GM03348 (cell line): ENCODE measurements at places on chromosomes 4 and X.
A peak's percentile ranks its signal among the peaks of the same experiment; 100 is the strongest.

DNA sequence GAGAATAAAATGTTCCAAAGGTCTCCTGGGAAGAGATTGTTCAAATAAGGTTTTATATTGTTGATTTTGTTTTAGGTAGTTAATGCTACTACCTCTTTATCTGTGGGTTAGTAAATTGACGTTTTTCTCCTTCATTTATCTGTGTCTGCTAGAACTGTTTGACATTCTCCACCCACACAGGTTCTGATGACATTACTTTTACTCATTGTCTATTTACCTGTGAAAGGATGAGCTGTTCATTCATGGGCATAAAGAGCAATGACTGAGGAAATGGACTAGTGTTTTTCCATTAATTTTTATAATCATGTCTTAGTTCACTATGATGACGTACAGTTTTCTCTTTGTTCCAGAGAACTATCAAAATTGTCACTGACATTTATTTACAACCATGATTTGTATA is 75.6 kb downstream of the CPE start:
- no peak for DNase-seq

GRCh38 chrX:11287505-11287904 is 5.7 kb upstream of the AMELX start:
- DNase-seq, result peak; percentile 21

GRCh38 chrX:43530837-43531236 is 125.3 kb upstream of the MAOA start:
- no peak for DNase-seq

GRCh38 chr4:53016099-53016820 is 154.1 kb downstream of the RASL11B start:
- no peak for DNase-seq

DNA sequence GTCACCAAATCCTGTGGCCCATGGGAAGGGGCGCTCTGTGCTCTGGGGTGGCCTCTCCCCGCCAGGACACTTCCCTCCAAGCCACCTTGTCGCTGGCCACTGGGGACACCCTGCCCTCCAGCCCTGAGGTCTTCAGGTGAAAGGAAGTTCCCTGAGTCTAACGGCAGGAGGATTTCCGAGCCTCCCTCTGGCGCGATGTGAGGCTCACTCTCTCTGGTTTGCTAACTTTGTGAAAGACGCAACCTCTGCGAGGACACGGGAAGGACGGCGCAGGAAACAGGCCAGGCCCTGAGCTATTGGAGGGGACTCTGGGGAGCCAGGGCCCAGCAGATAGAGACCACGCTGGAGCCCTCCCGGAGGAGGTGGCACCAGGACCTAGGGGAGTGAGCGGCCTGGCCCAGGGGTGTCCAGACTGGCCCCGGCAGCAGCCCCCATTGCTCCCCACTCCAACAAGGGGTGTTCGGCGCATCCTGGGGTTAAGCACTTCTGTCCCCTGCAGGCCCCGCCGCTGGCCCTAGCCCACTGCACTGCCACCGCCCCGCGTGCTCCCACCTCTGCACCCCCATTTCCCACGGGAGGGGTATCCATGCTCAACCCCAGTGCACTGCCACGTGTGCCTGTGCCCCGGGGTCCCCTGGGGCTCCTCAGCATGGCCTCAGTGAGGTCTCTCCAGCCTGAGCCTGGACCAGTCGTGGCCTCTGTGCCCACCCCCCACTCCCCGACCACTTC is 72.2 kb upstream of the MXD4 start:
- DNase-seq, result no peak

DNA sequence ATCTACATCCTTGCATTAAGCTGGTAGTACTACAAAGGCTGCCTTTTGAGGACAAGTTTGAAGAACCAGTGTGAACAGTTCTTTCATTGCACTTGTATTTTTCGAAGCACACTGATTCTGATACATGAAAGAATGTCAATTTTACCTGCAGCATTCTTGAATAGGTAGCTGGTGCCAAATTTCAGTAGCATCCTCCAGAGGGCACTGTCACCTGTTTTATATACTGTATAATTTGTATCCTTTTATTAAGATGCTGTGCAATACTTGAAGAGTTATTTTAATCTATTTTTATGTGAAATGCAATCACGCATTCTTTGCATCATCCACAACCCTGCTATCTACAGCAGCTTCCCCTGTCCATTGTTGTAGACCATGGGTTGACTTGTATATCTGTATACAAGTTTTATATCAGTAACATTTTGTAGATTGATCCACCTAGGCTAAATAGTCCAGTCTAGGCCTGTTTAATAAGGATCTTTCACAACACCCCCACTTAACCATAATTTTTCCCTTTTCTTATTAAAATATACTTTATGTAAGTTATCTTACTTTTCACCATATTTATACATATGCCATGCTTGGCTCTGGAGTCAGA is 325.7 kb downstream of the PCDH7 start:
- DNase-seq, result peak; percentile 13

GRCh38 chr4:52999626-53000025 is 137.5 kb downstream of the RASL11B start:
- DNase-seq, result no peak

DNA sequence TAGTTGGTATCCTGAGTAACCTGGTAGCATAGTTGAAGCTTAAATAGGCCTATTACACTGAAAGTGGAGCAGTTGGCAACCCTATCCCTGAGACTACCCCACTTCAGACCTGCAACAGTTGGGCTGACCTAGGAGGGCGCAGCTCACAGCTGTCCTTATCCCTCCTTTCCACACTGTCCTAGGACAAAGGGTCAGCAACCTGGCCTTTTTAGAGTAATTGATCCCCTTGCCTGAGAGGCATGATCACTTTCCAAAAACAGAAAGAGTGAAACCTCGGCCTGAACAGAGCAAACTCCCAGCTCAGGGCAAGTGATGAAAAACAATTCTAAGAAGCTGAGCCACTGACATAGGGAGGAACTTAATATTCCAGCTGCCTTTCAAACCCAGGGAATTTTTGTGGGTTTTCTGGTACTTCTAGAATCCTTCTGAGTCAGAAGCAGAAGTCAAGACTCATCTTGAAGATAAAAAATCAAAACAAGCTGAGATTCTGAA is 94.9 kb upstream of the MYOZ2 start:
- DNase-seq, result peak; percentile 72

- DNase-seq, result peak; percentile 2
Measured at GRCh38 chrX:67607466-67607865, 63.6 kb downstream of the AR start.

GRCh38 chr4:152572417-152573086 is 36.7 kb upstream of the FBXW7 start:
- no peak for DNase-seq

DNA sequence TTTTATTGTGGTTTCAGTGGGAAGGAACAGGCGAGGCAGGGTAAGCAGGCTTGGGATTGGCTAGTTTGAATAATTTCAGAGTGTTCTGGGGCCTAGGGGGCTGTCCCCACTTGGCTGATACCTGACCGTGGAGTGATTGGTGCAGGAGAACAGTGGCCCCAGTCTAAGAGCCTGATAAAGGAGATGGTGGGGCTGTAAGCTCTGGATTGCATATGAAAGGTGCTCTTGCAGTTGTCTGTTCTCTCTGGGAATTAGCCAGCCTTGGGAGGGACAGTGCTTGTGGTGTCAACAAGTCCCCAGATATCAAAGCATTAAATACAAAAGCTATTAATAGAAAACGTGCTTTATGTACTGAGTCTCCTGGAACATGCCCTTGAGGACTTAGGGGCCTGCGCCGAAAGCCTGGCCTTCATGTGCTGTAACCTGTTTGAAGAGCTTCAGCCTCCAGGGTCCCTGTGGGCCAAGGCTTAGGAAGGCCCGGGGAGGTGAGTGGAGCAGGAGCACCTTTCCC is 30.4 kb upstream of the CLTRN start:
- no peak for DNase-seq

GRCh38 chr4:151045907-151046306 is 30.8 kb upstream of the LRBA start:
- no peak for DNase-seq

- DNase-seq, result no peak
Measured at GRCh38 chr4:184824776-184825084, 1.0 kb downstream of the ACSL1 start.

DNA sequence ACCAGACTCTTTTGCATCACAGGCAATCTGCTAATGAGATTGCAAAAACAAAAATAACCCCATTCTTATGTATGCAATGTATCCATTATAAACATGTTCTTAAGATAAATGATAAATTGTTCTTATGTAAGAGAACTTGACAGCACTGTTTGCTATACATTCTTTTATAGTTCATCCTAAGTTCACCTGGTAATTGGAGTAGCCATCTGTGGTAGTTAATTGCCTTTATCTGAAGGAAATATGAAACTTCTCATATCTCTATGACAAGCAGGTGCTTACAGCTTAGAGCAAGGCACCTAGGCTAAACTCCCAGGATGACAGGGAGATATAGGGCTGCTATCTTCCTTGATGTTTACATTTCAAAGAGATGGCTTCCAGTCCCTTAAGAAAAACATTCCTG is 21.3 kb upstream of the CLCN5 start:
- DNase-seq, result no peak

DNA sequence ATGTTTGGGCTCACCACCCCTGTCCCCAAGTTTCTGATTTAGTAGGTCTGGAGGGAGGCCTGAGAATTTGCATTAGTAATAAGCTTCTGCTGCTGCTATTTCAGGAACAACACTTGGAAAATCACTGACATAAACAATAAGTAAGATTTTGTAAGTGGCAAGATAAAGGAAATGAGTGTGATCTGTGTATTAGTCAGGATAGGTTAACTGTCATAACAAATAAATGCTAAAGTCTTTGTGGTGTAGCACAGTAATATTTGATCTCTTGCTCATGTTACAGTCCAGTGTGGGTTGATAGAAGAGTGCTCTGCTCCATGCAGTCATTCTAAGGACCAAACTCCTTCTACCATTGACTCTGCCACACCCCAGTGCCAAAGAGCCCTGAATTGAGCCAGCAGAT is 67.0 kb downstream of the NHS start:
- DNase-seq, result peak; percentile 48

GRCh38 chr4:189385579-189385978 is 555.1 kb upstream of the FRG1 start:
- no peak for DNase-seq

GRCh38 chrX:136629084-136629750 is 18.7 kb upstream of the CD40LG start:
- no peak for DNase-seq

- no peak for DNase-seq
Measured at GRCh38 chr4:183867247-183867646, 37.9 kb upstream of the STOX2 start.

DNA sequence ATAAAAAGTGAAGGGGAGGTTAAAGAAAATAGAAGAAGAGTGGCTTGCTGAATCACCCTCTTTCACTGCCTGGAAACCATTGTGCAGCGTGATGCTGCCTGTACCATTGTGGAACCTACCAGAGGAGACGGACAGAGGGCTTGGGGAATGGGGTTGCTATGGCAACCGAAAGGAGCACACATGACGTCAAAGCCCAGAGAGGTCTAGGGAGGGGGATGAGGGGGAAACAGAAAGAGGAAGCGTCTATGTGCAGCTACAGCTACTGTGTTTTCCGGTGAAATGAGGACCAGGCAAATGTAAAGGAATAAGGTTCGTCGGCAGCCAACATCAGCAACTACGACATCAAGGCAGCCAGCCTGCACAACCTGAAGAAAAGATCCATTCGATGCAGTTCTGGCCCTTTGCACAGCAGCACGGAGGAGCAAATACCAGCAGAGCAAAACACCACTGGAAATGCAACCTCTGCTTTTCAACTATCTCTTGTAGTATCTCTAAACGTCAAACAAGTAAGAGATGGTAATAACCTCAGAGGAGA is at the start of gene MAPK10:
TSS of gene MAPK10 (minus strand) at position 110 of the 535 bp plus-strand sequence.
- peak; percentile 11 for DNase-seq

DNA sequence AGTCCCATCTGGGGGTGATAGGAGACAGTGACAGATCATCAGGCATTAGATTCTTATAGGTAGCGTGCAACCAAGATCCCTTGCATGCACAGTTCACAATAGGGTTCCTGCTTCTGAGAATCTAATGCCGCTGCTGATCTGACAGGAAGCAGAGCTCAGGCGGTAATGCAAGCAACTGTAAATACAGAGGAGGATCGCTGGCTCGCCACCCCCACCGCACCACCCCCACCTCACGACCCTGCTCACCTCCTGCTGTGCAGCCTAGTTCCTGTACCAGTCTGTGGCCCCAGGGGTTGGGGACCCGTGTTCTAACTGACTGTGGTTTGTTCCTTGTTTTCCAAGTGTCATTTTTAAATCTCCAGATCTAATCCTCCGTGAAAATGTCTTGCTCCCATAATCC is 89.0 kb upstream of the MAPK10 start:
- no peak for DNase-seq

DNA sequence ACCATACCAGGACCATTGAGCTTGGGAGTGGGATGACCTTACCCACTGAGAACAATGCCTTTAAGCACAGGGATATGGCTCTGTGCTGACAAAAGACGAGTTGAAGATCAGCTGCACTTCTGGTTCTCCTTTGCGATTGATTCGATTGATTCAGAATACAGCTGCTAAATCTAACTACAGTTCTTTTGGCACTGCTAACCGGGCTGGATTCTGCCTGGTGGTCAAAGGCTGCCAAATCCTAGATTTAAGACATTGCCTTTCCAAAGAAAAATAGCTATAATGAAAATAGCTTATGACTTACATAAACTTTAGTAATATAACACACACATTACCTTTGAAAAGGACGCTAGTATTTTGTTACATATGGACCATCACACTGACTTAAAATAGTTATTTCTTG is 18.3 kb downstream of the RAP2C start:
- no peak for DNase-seq

- DNase-seq, result no peak
Measured at GRCh38 chr4:35836596-35836995, 407.7 kb downstream of the ARAP2 start.

GRCh38 chrX:100850317-100850716 is 23.8 kb downstream of the NOX1 start:
- no peak for DNase-seq

GRCh38 chr4:7415927-7416686 is 18.6 kb downstream of the PSAPL1 start:
- no peak for DNase-seq

- DNase-seq, result no peak
Measured at GRCh38 chr4:23567338-23567737, 322.5 kb downstream of the PPARGC1A start.

GRCh38 chr4:128068918-128069317 is 7.8 kb downstream of the LARP1B start:
- DNase-seq, result no peak

DNA sequence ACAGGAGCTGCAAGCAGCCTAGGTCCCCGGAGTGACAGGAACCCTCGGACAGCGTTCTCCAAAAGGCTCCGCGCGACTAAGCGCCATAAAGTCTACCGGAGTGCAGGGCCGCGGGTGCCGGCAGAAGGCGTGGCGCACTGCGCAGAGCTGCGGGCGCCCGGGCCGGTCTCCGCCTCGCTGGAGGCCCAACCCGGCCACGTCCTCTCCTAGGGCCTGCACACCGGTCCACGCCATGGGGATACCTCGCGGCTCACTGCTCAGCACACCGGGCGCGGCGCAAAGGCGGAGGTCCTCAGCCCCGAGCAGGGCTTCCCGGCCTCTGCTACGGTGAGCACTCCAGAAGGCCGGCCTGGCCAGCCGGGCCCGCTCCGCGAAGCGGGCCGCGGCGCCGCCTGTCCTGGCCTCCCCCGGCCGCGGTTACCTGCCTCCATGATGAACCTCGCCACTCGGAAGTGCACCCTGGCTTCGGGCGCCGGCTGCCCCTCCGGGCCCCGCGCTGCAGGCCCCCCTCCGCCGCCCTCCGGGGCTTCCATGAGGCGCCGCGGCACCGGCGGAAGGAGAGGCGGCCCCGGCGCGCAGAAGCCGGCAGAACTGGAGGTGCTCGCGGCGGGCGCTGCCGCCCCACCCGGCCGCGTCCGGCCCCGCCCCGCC is at the start of gene CCNQ:
TSS of gene CCNQ (minus strand) at position 599 of the 651 bp plus-strand sequence. CDS start at position 533, 66 bp downstream.
- DNase-seq, result peak; percentile 40
